NCI-H510A (cell line): ENCODE measurements at places on chromosomes 1 and 21.

DNA sequence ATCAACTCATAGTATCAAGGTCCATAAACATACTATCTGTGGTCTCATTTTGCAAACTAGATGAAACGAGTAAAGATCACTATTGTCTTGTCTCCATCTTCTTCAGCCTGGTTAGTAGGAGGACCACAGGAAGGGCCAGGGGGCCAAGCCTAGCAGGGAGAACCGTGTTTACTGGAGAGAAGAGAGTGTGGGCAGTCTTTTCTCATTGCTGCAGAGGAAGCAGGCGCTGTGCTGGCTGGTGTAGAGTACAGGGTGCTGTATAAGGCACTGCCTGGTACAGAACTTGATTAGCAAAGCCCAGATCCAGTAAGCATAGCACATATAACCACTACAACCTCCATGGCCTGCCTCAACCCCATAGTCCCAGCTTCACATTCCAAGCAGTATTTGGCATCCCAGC lies 10.0 kb upstream of the B4GALT3 start:
- DNase-seq: no peak

DNA sequence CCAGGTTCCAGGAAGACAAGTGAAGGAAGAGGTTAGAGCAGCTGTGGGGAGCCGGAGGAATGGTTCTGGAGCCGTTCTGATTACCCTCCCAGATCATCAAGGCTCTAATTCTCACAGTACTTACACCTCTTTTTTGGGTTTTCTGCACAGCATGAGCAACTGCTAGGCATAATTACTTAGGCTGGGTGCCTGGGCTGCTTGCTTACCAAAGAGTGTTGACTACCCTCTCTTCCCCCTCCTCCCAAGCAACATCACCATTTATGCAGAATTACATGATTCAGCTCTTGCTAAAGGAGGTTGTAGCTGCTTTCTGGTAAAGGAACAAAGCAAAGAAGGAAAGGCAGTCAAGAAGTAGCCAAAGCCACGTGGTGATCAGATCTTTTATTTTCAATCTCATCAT lies 397.2 kb downstream of the KCNH1 start:
- DNase-seq: no peak

DNA sequence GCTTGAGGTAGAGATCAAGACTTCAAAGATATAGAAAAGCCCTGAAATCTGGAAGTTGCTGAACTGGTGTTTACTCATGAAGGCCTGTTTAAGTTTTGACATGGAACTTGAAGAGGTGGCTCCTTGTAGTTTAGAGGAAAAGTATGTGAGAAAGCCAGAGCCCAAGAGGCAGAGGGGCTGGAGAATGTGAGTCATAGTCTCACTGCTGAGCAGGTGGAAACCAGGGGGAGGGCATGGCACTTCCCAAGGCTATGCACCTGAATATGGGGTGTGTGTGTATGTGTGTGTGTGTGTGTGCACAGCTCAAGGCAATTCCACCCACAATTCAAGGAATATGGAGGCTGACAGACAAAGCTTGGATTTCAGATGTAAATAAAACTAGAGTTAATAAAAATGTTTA lies 46.8 kb upstream of the C1orf198 start:
- DNase-seq: no peak

DNA sequence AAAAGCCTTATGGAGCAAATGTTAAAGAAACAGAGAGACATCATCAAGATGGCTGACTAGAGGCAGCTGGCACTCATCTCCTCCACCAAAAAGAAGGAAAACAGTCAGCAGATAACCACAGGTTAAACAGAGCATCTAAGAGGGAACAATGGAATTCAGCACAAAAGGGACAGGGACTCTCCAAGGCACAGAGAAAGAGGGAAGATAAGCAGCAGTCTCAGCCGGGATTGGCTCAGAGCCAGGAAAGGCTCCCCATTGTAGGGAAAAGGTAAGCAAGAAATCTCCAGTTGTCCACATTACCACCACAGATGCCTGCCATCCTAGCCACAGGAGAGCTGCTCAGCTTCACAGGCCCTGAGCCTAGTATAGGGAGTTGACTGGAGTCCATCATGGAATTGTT lies 605.5 kb downstream of the SMYD3 start:
- no peak for DNase-seq

- DNase-seq: no peak
Observed at GRCh38 chr21:41817228-41817627, 50.4 kb upstream of the RIPK4 start.

- DNase-seq: no peak
Observed at GRCh38 chr21:34511787-34512455, at the start of gene KCNE1. TSS of gene KCNE1 (minus strand) at chr21:34512210. CDS start at chr21:34449634, 62,576 bp downstream.

DNA sequence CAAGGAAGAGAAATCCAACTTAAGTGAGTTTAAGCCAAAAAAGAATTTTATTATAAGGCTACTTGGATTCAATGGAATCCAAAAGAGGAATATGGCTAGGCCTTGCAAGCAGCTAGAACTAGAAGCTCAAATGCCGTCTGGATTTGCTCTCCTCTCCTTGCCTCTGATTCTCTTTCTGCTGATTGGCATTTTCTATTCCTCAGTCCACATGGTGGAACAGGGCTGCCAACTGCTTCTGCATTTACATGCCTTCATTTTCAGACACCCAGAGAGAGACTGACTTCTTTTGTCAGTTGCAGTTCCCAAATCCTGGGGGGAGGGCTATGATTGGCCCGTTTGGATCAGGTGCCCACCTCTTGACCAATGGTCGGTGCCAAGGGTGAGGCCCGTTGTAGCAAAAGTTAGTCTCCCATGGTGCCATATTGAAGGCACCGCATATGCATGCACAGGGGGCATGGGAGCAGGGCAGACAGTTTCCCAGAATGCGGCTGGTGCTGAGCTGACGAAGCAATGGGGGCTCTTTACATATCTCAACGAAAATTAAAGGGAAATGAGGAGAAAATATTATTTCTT lies 18.3 kb downstream of the ZBTB18 start:
- no peak for DNase-seq

DNA sequence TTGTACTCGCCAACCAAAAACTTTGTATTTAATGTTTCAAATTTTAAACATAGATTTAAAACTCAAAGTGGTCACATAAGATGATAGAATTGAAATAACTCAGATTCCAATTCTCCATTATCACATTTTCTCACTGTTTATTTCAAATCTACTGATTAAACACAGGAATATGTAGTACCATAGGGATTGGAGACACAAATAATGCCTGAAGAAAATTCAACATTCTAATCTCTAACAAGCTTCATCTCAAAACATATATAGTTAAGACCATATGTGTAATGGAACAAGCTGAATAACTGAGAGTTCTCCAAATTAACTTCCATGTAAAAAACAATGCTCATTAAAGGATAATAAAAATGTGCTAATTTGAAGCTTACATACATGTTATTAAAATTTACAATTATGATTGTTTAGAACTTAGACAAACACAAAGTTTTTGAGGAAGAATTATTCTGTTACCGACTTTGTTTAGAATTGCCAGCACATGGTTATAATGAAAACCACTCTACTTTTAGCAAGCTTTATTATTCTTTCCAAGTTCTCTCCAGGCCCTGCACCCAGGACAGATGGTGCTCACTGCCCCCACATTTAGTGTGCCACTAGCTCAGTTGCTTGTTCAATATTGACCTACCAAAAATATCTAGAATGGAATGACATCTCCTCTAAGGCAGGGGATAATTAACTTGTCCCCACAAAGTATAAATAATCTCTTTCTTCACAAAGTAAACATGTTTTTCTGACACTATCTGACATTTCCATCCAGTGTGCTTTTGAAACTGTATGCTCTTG lies 467.2 kb downstream of the TTLL7 start:
- DNase-seq: no peak

- DNase-seq: no peak
Observed at GRCh38 chr1:154349121-154349520, 23.8 kb downstream of the ATP8B2 start.

- no peak for DNase-seq
Observed at GRCh38 chr1:1967151-1967550, 36.4 kb downstream of the CFAP74 start.

- no peak for DNase-seq
Observed at GRCh38 chr1:2163205-2163604, 31.4 kb downstream of the FAAP20 start.

DNA sequence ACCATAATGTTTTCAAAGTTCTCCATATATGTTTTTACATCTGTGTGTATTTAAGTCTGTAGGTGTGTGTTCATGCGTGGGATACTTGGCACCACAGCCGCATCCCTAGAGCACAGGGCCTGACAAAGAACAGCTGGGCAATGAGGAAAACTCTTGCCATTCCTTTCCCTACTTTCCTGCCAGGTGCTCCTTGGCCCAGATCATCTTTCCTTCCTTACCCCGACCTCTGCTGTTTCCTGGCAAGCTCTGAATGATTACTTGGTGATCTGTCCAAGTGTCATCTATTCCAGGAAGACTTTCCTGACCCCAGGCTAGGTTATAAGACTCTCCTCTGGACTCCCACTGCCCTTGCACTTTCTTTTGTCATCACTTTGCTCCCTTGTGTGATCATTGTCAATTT lies 123.6 kb downstream of the ELAVL4 start:
- DNase-seq: no peak

DNA sequence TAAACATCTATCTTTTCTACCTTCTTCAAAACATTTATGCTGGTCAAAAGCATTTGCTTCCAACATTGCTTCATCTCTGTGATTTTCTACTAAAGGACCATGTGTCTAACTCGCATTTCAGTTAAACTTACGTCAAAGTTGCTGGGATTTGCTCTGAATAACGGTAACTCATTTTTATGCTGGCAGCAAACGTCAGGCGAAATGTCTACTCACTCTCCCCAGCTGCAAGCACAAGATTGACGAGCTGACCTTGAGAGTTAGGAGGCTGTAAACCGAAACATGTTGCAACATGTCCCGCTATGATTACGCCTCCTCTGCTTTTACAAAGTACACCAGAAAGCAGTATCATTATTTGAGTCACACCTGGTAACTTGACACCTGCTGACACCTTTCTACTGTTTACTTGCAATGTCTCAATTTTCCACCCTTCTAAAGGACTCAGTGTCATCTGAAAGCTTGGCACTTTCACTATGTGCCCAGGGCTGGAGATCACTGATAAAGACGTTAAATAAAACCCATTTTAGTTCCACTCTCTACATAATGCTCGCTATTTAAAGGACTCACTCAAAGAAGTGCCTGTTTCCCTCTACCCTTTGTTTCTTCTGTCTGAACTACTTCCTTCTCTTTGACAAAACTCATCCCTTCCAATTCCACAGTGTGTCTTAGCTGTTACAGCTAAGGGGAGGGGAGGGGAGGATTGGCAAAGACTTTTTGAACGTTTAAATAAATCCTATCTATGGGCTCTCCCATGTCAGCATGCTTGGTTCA lies 111.9 kb downstream of the PTPN14 start:
- peak; percentile 89 for DNase-seq

- DNase-seq: peak; percentile 65
Observed at GRCh38 chr1:220487297-220487820, 40.6 kb upstream of the MARK1 start.

GRCh38 chr1:46800742-46801141 lies 1.9 kb downstream of the CYP4B1 start:
- no peak for DNase-seq
